MCF 10A (cell line): ENCODE measurements at places on chromosomes 5 and 9. TPM values are rescaled to one million over a fixed set of nuclear protein-coding genes. Genes with fewer than 3 reads are reported as not detected.

GRCh38 chr5:102796498-102796897 is 41.4 kb downstream of the PAM start:
- DNase-seq, result no peak

TICAM2 gene
- 3.7 and 8.3 TPM in 2 replicates for total RNA-seq

TEK gene
- 0.71 and 0.91 TPM in 2 replicates for total RNA-seq

SPATA31C1 gene
- not detected in 2 replicates for total RNA-seq

- no peak for DNase-seq
Observed at GRCh38 chr5:68253624-68254585, 38.3 kb downstream of the PIK3R1 start.

GRCh38 chr5:82359272-82359671 is 81.1 kb upstream of the RPS23 start:
- peak; percentile 38 for DNase-seq

GRCh38 chr9:14322211-14323082 is 8.5 kb upstream of the NFIB start:
- DNase-seq, result peak; percentile 94

ADGRV1 gene
- 0.22 TPM in 1 of 2 replicates, not detected in the other for total RNA-seq

DNA sequence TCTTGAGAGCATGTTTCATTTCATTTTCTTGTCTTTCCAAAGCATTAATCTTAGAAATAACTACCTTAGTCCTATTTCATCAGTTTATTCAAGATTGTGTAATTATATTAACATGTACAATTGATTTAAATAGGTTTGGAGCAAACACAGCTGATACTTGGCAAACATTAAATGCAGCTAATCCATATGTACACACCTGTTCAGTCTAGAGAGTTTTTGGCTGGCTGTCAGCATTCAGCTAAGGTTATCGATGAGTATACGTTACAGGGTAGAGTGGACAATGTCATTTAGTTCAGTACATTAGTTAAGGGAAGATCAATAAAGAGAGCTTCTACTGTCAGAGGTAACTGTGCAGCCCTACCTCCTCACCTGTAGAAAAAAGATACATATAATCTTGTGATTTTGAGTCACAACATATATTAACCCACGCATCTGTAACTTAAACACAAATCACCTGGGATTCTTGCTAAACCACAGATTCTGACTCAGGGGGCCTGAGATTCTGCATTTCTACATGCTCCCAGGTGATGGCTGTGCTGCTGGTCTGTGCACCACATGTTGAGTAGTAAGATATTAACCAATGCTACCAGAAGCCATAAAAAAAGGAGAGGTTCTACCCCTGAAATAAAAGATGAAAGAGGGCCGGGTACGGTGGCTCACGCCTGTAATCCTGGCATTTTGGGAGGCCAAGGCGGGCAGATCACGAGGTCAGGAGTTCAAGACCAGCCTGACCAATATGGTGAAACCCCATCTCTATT is 34.1 kb upstream of the PCA3 start:
- DNase-seq, result no peak

DNA sequence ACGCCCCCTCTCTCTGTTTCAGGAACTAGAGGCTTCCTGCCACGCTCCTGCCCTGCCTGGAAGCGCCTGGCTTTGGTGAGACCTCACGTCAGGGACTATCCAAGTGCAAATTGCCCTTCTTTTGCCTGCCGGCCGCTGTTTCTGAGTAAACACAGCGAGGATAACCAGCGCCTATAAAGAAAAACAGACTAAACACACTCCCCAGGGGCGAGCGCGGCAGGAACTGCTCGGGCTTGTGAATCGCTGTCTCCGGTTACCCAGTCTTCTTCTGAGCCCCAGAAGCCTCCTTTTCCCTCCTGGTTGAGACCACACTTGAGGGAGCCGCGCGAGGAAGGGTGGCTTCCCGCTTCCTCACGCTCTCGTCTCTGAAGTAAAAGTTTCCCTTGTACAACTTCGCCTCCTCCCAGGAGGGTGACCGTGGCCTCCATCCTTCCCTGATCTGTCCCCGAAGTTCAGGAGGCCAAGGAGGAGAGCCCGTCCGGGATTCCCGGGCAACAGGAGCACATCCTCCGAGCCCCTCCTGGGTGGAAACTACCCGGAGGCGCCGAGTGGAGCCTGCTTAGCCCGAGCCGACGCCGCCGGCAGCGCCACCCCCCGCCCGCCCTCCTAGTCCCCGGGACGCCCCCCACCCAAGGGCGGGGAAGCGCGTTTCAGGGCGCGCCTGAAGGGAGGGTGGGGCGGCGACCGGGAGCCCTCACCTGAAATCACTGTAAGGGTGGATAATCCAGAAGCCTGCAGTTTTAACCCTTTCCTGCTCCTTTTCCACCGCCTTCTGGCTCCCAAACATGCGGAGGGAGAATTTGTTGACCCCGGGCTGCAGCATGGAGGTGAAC is 993 bp downstream of the HCN1 start:
- DNase-seq, result no peak

- DNase-seq, result no peak
Observed at GRCh38 chr5:160788102-160788660, 63.8 kb downstream of the ATP10B start.

STING1 gene
- total RNA-seq, result 33.1 and 35.1 TPM in 2 replicates

DNA sequence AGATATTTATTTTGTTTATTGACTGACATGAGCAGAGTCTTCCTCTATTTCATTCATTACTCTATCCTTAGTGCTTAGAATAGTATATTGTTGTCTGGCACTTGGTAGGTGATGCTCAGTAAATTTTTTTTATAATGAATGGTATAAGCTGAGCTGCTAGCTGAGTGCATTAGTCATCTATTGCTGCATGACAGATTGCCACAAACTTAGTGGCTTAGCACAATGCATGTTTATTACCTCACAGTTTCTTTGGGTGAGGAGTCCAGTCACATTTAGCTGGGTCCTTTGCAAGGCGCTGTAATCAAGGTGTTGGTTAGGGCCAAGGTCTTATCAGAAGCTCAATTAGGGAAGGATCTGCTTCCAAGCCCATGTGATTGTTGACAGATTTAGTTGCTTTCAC is 23.1 kb downstream of the SMAD5 start:
- peak; percentile 48 for DNase-seq

DNA sequence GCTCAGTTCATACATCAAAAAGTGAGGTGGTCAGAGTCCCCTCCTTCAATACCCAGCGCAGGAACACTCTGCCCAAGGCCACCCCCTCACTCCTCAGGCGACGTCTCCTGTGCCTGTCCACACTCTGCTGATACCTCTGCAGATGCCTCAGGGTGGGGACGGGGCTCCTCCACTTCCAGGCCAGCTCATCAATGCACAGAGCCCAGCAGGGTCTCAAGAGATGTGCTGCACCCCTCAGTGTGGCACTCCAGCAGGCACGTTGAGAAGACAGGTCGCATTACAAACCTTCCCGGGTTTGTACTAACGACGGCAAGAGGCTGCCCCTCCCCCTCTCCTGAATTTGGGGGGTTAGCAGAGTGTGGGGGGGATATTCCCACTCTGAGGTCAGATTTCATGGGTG is 128.5 kb downstream of the ZNF354C start:
- no peak for DNase-seq

GRCh38 chr9:26689041-26689440 is 203.6 kb downstream of the CAAP1 start:
- no peak for DNase-seq

DNA sequence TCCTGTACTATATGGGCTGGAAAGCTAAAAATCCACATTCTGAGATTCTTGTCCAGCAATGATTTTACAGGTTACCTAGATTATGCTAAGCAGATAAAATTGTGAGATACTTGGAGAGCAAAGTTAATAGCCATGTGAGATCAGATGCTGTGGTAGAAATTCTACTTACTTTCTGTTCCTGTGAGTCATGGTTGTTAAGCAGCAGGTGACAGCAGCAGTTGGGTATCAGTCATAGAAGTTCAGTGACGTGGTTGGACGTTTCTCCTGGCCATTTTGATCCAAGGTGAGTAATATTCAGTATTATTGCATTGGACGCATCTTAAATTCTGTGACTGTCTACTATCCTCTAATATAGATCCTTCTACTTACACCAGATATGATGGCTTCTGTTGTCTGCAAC is 524.5 kb downstream of the TMEM38B start:
- no peak for DNase-seq

- no peak for DNase-seq
Observed at GRCh38 chr9:91647371-91647770, 223.7 kb upstream of the NFIL3 start.

RASGEF1C gene
- total RNA-seq, result not detected in 2 replicates

DNA sequence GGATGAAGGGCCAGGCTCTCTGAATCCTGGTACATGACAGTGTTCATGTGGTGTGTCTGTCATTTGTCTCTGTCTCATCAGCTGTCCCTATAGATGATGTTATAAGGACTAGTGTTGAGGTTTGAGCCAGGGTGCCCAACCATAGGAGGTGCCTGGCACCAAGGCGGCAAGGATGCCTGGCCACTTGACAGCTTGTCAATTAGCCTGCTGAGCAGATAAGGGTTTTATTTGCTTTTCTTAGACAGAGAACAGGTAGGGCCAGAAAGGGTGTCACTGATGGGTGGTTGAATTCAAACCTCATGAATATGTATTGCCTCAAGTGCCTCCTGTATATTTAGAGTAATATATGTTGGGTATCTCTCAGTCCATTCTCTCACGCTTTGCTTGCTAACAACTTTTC is 30.1 kb upstream of the AUH start:
- DNase-seq, result no peak

- DNase-seq, result no peak
Observed at GRCh38 chr9:134811673-134812342, 68.8 kb upstream of the FCN2 start.

- DNase-seq, result no peak
Observed at GRCh38 chr9:6079386-6079785, 64.0 kb upstream of the RANBP6 start.

FAM78A gene
- total RNA-seq, result 0.40 and 0.54 TPM in 2 replicates

CNTLN gene
- 6.7 and 7.4 TPM in 2 replicates for total RNA-seq

GRCh38 chr5:172085738-172086137 is 79.3 kb upstream of the FBXW11 start:
- no peak for DNase-seq

GRCh38 chr5:35026280-35026840 is 21.4 kb downstream of the AGXT2 start:
- no peak for DNase-seq

DNA sequence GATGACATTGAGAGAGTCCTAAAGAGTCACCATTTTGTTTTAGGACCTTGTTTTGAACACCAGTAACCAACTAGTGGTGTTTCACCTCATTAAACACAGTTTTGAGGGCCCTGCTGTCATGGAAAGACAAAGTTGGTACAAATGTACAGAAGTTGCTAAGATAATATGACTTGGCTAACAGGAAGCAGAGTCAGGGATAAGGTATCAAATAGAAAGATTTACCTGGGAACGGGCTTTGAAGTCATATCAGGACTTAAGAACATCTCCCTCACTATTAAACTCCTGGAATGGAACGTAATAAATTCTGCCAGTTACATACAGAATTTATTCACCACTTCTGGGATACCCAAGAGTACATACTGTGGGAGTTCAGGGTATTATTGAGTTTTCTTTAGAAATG is 115.6 kb downstream of the SNCAIP start:
- DNase-seq, result no peak

DNA sequence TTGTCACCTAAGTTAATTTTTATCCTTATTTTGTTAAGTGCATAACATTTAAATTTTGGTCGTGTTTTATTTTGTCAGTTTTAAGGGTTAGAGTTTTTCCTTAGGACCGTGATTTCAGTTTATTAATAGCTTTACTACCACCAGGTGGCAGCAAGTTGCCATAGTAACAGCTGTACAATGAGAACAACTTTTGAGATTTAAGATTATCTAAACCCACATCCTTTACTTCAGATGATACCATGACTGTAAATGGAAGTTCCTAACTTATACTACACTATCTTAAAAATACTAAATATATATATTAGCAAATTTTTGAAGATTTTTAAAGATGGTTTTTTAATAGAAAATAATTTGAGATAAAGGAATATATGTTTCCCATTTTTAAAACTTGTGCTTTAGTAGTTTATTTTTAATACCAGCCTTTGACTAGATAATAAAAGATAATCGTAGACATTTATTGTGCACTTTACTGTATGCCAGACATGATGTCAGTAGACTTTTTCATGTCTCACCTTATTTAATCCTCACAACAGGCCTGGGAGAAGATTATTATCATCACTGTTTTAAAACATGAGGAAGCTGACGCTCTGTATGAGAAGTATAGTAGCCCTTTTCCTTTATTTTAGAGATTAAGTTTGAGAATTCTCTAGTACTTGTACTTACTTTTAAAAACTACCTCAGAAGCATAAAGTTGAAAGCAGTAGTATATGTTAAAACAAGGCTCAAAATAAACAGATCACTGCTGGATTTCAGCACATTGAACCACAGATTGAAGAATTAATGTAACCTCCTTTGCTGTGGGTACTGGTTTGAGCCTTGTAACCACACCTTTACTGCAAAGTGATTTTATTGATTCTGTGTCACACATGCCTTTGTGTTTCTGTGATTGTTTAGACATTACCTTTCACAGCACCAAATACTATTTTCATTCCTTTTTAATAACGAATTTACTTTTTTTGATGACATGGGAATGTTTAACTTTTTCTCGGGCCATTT is 27.5 kb downstream of the SREK1 start:
- DNase-seq, result peak; percentile 49

GRCh38 chr5:172672681-172673080 is 31.6 kb downstream of the NEURL1B start:
- no peak for DNase-seq

TMEM232 gene
- total RNA-seq, result 2.8 and 3.1 TPM in 2 replicates

GRCh38 chr5:69364414-69364813 is 4.9 kb downstream of the AK6 start:
- DNase-seq, result no peak

SPINK6 gene
- 0.56 and 1.9 TPM in 2 replicates for total RNA-seq

LRRC19 gene
- total RNA-seq, result not detected in 2 replicates

GRCh38 chr9:122060481-122060880 is 32.6 kb downstream of the TTLL11 start:
- no peak for DNase-seq

DNA sequence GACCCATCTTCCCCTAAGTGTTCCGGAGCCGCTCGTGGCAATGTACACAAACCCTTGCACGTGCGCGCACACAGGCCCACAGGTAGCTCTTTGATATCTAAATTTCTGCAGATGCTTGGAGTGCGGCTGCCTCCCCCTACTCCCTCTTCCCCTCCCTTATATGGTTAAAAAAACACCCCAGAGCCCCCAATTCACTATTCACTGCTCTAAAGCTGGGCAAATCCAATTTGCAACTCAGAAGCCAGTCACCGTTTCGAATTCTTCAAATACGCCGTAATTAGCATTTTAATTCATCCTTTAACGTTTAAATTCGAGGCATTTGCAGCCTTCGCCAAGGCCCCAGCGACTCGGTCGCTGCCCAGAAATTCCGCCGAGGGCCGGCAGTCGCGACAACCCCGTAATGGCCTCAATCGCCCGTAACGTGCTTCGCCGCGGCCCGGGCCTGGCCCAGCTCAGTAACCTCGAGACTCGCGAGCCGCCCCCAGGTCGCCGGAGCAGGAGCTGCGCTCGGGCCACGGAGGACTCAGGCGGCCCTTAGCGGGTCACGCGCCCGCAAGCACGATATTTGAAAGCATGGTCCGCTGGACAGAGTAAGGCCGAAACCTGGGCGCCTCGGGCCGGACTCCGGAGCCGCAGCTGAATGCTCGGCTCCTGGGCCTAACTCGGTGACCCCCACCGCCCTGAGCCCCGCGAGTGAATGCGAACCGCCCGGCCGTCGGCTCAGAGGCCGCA is 1.3 kb downstream of the IRX2 start:
- DNase-seq, result peak; percentile 43

CTSL gene
- total RNA-seq, result 84.2 and 141 TPM in 2 replicates
